ENCODE measurements at places on chromosomes 2 and 18.

GRCh38 chr2:164046040-164046439 lies 310.2 kb upstream of the FIGN start:
- DNase-seq, result no peak

DNA sequence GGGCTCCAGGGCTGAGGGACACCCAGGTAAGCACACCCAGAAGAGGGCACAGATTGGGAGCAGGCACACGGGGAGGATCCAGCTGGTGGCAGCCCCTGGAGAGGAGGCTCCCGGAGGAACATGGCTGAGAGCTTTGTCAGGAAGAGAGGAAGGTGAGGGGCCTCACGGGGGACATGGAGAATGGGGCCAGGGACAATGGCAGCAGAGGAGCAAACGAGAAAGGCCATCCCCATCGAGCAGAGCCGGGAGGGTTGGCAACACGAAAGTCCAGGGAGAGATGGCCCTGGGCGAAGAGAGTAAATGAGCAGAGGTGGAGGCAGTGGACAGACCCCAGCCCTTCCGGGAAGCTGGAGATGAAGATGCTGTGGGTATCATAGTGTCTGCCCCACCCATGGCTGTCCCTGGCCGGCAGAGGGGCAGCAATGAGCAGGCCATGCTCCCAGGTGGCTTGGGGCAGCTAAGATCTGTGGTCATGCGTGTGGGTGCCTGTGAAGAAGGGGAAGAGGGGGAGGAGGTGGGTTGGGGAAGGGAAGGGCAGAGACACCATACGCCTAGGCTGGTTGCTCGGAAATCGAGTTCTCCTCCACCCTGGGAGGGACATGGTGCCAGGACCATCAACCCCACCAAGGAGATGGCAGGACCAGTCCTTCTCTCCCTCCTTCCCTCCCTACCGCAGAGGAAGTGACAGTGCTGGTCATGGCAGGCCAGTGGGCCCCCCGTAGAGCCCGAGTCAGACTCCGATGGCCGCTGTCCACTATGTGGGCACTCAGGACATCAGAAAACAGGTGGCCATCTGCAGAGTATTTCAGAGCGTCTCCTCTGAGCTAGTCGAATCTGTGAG lies 191.7 kb downstream of the NDUFA10 start:
- DNase-seq, result no peak

GRCh38 chr2:30321466-30321865 lies 90.1 kb downstream of the LBH start:
- DNase-seq, result no peak

- DNase-seq, result no peak
Measured at GRCh38 chr2:202808754-202809153, 62.8 kb downstream of the ICA1L start.

GRCh38 chr2:197760293-197760657 lies 24.8 kb downstream of the BOLL start:
- DNase-seq, result no peak

GRCh38 chr2:135662088-135662487 lies 79.6 kb upstream of the UBXN4 start:
- no peak for DNase-seq

GRCh38 chr2:234492717-234493485 lies 4.0 kb downstream of the ARL4C start:
- no peak for DNase-seq

- DNase-seq, result no peak
Measured at GRCh38 chr2:178707476-178707875, 99.7 kb downstream of the TTN start.

DNA sequence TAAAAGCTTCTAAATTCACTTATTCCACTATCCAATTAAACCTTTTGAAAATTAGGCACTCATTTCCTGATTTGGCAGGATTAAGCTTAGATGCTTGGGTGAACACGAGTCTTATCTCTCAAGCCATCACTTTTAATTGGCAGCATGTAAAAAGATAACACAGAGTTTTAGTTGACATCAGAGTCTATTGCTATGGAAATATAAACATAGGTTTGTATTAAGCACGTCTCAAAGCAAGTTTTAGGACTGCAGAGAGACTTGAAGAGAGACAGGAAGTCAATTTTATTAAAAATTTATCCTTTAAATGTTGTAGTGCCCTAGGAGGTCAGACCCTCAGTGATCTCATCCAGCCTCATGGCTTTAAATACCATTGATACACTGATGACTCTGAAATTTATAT lies 5.6 kb downstream of the RBKS start:
- DNase-seq, result no peak

- DNase-seq, result no peak
Measured at GRCh38 chr2:1518331-1518803, 105.1 kb downstream of the TPO start.

DNA sequence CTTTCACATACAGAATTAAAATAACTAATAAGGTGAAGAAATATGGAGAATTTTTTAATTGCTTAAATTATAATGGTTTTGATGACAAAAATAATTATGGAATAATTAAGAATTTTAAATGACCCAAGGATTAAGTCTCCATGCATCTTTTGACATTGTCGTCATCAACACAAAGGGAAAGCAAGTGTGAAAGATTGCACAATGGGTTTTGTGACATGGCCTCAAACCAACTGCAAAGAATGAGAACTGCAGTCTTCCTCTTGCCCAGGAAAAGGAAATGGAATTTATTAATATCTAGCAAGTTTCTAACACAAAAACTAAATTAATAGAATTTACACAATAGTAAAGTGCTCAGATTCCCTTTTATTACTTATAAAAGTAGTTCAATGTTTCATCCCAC lies 329.1 kb upstream of the PKDCC start:
- no peak for DNase-seq

- no peak for DNase-seq
Measured at GRCh38 chr2:31237348-31238017, 3.5 kb downstream of the EHD3 start.

DNA sequence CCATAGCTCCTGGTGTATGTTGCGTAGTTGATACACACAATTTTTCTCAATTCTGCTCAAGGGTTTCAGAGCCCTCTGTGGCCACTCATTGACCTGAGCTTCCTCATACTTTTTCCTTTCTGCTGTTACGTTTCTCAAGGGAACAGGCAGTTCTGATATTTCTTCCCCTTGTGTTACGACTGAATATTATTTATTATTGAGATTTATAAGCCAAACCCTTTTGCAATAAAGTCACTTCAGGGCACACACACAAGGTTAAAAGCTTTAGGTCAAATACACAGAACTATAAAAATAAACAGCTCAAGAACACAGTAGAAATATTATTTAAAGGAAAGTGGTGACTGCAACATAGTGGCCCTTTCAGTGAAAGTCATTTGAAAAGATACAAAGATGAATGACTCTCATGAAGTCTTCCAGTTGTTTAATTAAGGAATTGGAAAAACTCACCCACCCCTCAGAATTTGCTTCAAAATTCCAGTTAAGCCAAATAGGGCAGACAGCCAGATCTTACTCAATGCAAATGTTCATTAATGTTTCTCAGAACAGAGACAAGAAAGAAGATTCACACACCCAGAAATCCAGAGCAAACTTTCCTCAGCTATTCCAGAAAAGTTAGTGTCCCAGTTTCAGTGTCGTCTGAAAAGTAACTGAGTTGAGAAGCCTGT lies 179.7 kb downstream of the TRIB2 start:
- no peak for DNase-seq

- DNase-seq, result no peak
Measured at GRCh38 chr2:189338115-189338514, 103.2 kb upstream of the WDR75 start.

DNA sequence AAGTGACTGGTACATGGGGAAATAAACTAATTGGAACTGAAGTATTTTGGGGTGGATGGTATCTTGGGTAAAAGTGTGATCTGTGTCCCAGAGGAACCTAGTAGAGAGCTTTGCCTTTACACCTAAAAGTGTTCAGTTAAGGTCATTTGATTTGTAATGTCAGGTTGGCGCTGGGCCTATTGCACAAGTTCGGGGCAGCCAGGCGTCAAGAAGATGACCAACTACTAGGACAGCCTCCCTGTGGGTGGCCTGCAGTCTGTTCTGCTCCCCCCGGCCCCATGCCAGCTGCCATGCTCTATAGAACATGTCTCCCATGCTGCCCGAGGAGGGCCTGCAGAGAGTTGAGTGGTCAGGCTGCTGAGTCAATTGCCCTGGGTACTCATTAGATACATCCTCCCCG lies 10.1 kb downstream of the RRM2 start:
- DNase-seq, result no peak

DNA sequence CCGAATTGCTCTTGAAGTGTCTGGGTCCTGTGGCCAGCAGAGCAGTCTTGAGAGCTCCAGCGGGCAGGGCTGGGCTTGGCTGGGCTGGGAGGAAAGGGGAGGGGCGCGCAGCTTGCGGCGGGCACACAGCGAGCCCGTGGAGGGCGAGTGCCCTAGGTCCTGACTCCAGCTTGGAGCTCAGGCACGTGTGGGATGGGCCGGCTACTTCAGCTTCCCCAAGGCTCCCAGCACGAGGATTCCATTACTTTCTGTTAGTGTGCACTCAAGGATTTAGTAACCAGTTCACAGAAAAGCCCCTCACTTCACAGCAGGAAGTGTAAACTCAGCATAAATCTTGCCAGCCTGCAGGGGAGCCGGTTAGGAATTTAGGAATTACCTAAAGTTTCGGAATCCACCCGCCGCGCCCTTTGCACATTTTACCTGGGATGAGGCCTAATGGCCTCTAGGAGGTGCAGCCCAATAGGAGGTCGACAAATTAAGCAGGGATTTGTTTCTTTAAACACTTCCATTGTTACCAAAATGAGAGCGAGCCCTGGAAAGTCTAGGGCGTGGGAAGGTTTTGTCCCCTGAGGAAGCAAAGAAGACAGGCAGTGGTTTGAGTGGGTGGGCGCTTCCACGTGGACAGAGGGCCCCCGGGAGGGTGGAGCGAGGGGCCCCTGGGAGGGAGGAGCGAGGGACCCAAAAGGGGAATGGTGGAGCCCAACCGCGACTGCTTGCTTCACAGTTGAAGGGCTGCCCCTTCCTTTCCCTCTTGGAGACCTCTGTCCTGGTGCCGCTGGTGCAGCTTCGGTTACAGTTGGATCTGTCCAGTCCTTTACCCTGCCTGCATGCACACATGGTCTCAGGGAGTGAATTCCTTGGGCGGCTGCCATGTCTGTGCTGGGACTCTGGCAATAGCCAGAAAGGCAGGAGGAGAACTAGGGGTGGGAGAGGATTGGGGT lies 93.3 kb downstream of the CTAGE1 start:
- no peak for DNase-seq

- DNase-seq, result no peak
Measured at GRCh38 chr2:213376644-213377043, 92.4 kb downstream of the SPAG16 start.

DNA sequence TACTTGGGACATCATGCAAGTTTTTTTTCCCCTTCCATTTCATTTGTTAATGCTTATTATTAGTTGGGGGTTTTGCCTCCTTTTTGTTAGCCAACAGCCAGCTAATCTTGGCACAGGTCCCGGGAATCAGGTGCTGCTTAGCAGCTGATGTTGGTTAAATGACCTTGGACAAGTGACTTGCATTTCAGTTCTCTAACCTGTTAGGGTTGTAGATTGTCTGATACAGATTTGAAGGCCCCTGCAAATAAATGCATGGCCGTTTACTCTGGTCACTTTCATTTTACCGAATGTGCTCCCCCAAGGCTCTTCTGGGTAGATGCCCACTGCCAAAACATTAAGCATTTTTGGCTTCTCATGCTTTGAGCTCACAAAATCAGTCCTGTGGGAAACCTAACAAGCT lies 120.9 kb downstream of the SPTBN1 start:
- DNase-seq, result no peak

GRCh38 chr2:28710545-28710944 lies 41.1 kb upstream of the PPP1CB start:
- DNase-seq, result no peak

GRCh38 chr2:113711851-113712250 lies 44.6 kb downstream of the SLC35F5 start:
- DNase-seq, result no peak

GRCh38 chr2:45932278-45932975 lies 281.0 kb downstream of the PRKCE start:
- no peak for DNase-seq

DNA sequence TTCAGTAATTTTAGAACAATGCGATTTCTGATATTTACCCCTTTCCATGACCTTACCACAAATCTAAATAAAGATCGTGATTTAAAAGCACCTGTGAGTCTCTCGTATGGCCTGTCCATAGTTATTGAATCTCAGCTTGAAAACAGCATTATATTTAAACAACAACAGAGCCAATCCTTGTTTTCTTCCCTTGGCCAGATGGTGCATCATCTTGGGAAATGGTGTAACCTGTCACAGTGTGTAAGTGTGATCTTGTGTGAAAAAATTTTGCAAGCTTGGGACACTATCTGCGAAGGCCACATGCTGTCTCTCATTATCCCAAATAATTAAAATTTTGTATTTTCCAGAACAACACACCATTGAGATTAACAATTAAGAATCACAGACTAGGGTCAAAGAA lies 262.7 kb upstream of the SPHKAP start:
- no peak for DNase-seq

GRCh38 chr18:34028324-34028723 lies 196.4 kb downstream of the NOL4 start:
- DNase-seq, result no peak

GRCh38 chr2:206526416-206526815 lies 83.1 kb downstream of the ADAM23 start:
- no peak for DNase-seq

DNA sequence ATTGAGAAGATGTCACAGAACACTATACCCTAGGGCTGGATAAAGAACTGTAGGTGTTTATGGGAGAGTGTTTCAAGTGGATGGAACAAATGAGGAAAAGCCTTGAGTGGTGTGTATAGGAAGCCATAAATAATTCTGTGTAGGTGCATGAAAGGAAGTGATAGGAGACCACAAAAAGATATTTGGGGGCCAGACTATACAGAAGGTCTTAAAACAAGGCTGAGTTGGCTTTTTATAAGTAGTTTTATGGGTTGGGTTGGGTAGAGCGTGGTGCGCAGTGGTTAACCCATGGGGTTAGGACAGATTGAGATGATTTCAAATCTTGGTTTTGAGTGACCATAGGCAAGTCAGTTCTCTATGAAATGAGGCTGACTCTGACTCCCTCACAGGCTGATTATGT lies 110.5 kb downstream of the PKP4 start:
- DNase-seq, result no peak

GRCh38 chr2:172208791-172209325 lies 106.2 kb upstream of the DLX2 start:
- DNase-seq, result no peak
